ENCODE measurements at places on chromosomes 3 and 15.

DNA sequence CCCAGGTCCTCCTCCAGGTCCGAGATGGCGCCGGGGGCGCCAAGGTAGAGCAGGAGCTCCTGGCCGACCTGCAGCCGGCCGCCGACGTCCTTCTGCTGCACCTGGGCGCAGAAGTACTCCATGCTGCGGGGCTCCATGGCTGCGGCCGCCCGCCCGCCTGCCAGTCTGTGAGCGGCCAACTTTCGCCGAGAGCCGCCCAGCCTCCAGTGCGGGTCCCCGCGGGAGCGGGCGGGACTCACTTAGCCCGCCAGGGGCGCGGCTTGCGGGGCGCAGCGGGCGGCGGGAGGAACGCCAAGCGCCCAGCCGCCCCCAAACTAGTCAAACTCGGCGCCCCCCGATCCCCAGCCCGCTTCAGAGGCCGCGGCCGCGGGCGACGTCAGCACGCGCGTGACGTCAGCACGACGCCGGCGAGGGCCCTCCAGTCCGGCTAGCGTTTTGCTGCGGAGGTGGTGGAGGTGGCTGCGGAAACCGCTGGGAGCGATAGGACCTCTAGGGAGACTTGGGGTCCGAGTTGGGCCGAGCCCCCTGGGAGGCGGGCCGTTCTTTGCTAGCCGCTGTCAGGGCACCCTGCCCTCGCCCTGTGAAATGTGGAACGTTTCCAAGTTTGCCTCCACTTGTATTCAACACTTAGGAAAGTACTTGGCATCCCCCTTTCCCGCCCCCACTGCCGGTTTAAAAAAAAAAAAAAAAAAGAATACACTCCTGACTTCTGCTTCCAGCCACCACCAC lies at the start of gene CLASP2:
Gene CLASP2, minus strand, starts transcription at position 389 of the 729 bp plus-strand sequence. Its CDS starts 252 bp downstream, at position 137.
- peak; percentile 67 for DNase-seq

DNA sequence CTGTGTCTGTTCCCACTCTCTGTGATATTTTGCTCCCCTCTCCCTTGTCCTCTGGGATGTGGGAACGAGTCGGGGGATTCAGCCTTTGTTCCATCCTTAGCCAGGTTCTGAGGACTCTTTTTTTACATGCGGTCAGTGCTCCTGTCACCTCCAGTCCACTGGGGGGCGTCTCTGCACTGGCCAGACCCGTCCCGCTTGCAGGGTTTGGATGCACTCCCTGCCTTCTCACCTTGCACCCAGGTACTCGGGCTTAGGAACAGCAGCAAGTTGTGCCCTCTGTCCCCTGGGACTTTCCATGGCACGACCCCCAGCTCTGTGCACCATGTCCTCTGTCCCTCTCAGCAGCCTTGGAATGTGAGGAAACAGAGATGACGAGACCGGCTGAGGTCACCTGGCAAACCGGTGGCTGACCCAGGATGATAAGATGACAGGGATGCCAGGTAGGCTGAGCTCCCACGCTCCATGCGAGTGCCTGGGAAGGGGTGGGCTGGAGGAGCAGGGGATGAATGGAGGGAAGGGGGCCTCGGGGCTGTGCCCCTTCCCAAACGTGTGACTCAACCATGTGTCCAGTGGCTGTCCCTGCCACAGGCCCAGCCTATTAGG lies 27.3 kb upstream of the FGD5 start:
- no peak for DNase-seq

GRCh38 chr3:126475413-126476114 lies at the start of gene ZXDC:
Gene ZXDC, minus strand, starts transcription at chr3:126475891. Its CDS starts 26 bp downstream, at chr3:126475865.
- DNase-seq, result peak; percentile 86

DNA sequence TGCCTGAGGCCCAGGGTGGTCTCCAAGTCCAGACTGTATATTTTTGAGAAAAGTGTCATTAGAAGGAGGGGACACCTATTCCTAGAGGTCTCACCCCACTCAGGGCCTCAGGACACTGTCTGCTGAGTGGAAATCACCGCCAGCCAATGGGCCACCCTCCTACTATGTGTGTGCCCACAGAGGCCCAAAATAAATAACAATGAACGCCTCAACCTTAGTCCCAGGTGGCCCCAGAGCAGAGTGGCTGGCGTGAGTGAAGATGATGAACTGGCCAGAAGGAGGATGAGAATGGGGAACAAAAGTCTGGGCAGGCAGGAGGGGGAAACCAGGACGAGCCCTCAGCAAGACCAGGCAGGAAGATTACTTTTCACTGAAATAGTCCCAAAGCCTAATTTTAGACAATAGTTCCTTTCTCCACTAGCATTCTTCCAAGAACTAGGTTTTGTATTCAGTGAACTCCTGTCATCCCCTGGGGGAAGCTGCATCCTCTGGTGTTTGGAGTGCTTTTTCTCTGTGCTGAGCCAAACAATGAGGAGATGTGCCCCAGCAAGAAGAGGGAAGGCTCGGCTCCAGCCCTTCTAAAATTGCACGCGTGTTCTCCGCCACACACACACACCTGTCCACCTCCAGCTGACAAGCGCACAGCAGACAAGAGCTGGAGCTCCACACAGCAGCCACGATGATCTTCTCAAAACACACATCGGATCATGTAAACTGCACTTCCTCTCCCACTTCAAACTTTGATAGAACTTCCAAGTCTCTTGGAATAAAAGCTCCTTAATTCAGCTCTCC lies 72.2 kb downstream of the ADCY5 start:
- DNase-seq, result no peak

DNA sequence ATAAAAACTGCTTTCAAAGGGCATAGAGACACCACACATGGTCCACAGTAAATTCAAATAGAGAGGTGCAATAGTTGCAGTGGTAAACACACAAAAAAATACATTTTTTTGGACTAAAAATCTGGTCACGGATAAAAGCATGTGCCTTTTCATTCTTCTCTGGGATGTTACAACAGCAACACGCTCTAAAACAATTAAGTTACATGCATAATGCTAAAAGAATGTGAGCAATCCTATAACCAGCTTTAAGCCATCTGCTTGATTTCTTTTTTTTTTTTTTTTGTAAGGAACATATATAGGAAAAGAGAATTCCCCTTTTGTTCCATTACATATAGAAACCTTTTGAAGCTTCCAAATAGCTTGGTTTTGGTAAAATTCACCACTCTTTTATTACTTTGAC lies 20.0 kb downstream of the WNT5A start:
- DNase-seq, result no peak

GRCh38 chr3:3665961-3666640 lies 133.1 kb upstream of the LRRN1 start:
- no peak for DNase-seq

GRCh38 chr3:112873632-112874031 lies 27.0 kb upstream of the CD200R1L start:
- no peak for DNase-seq

DNA sequence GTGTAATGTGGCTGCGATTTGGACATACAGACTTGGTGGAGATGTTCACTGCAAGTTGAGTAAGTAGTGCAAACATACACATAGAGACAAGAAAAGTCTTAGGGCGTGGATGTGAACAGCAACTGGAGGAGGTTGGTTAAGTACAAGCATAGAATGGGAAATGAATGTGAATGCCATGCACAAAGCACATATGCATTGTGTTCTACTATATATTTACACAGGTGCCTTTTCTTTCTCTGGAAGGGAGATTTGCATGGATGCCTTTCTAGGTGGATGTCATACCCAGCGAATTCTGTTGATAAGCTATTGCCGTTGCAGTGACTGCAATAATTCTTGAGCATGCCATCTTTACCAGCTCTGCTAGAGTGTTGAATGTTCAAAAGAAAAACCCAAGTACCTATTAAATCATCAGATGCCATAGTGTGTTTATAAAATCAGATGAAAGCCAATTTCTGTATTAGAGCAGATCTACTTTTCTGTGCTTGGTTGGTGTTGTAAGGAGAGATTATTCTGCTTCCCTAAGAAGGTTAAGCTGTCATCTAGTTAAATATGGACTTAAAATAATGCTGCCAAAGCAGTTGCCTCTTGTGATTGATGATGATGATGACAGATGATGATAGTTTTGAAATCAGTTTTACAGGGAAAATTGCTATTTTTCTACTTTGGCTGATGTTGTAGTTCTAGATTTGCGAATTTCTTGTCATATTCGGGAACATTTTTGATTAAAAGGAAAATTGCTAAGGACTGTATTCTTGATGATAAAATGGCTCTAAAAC lies 148.4 kb downstream of the CNTN4 start:
- no peak for DNase-seq

DNA sequence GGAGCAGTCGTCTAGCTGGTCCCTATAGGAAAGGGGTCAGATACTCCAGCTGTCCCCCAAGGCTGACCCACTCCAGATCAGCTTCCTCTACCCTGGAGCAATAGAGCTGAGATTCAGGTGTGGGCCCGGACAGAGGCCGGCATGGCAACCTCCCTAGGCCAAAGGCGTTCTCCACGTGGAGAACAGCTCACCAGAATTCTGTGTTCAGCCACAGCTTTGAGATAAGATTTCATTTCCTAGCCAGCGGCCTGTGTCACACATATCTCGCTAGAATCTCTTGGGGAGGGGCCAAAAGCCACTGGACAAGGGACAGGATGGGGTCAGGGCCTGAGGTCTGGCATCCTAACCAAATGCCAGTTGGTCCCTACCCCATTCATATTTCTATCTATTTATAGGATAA lies 20.1 kb downstream of the SRGAP3 start:
- no peak for DNase-seq

- no peak for DNase-seq
Measured at GRCh38 chr15:85545752-85546151, 165.3 kb downstream of the AKAP13 start.

- DNase-seq, result peak; percentile 33
Measured at GRCh38 chr15:27454281-27455075, 483.5 kb downstream of the GABRG3 start.

- no peak for DNase-seq
Measured at GRCh38 chr15:98438326-98438725, 210.0 kb upstream of the IGF1R start.

GRCh38 chr15:31307270-31308184 lies 19.1 kb upstream of the KLF13 start:
- no peak for DNase-seq

DNA sequence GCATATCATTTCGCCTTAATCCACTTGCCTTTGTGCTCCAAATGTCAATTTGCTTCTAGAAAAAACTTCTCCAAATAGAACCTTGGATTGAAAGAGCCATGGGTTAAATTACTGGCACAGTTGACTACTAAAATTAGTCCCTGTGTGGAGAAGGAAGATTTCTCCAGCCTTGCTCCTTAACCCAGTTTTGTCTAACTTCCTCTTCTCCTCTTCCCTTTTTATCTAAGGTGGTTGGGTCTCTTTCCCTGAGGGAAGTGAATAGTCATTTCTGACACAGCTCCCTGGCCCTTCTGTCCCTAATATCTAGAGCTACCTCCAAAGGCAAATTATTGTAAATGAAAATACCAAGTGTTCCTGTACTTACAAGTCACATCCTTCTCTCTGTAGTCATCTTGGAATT lies 527.9 kb upstream of the TBL1XR1 start:
- DNase-seq, result no peak

- peak; percentile 41 for DNase-seq
Measured at GRCh38 chr15:82942691-82943090, 9.8 kb downstream of the HOMER2 start.

DNA sequence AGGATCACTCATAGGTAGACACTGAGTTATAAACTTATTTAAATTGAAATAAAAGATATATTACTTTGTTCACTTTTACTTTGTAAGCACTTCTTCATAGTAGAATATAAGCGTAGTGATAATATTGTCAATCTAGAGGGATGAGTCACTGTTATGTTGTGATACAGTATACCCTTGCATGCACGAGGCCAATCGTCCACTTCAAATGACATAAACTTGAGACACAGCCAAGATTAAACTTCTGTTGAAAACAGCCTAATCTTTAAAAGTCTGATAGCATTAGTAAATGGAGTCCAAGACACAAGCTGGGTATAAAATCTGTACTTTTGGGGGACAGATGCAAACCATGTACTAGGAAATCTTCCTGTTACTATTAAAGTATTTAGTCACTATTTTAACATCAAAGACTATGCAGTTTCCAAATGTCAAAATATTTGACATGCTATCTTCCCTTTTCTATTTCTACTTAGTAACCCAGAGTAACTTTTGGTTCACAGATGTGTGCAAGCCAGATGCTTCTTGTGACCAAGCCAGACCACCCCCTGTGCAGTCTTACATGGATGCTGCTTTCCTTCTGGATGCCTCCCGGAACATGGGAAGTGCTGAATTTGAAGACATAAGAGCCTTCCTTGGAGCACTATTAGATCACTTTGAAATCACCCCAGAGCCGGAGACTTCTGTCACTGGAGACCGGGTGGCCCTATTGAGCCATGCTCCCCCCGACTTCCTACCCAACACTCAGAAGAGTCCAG lies 85.3 kb downstream of the PIK3R4 start:
- no peak for DNase-seq

GRCh38 chr3:131731709-131732108 lies 228.9 kb upstream of the MRPL3 start:
- DNase-seq, result no peak

DNA sequence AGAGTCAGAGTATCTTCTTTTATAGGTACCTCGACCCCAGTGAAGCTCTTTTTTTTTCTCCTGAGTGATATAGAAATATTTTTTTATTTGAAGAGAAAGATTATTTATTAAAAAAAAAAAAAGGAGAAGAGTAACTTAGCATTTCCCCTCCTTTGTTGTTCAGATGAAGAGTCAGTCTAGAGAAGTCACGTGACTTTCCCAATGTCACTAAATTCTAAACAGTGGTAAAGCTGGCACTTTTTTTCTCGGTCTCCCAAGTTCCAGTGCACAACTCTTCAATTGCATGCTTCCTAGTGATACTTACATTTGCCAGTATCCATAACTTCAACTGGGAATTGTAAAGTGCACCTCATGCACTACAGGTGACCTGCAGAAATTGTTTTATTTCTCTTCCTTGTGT lies 448.7 kb downstream of the LPP start:
- no peak for DNase-seq

DNA sequence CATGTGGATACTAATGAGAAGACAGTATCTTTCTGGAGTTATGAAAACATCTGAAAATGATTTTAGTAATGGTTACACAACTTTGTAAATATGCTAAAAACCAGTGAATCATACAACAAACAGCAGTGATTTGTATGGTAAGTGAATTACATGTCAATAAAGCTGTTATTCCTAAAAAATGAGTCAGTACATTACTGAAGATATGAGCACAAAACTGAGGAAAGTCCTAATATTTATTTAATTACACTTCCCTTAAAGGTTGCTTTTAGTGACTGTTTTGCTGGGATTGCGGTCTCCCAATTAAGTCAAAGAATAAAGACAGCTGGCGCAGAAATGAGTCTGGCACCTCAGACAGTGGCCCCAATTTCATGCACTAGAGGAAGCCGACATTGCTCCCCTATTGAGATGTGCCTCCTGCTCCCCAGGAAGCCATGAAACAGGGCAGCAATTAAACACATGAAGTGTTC lies 50.9 kb upstream of the FSIP1 start:
- peak; percentile 52 for DNase-seq

GRCh38 chr3:156787926-156788663 lies 38.1 kb upstream of the LEKR1 start:
- DNase-seq, result peak; percentile 72

DNA sequence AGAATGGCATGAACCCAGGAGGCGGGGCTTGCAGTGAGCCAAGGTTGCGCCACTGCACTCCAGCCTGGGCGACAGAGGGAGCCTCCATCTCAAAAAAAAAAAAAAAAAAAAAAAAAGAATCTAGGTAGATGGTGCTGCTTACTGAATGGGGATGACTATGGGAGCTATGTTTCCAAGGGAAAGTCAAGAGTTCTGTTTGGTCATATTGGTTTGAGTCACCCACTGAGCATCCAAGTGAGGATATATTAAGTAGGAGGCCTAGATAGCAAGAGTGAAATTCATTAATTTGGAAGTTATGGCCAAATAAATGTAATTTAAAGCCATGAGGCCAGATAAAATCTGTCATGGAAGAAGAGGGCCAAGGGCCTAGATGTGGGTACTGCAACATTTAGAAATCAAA lies 9.0 kb upstream of the UACA start:
- DNase-seq, result no peak

- DNase-seq, result peak; percentile 13
Measured at GRCh38 chr15:67762610-67763368, 62.5 kb upstream of the SKOR1 start.
